ENCODE measurements at places on chromosomes 7 and 10.

- DNase-seq = no peak
These were observed 6.3 kb upstream of the CD36 start for GRCh38 chr7:80632139-80632538.

DNA sequence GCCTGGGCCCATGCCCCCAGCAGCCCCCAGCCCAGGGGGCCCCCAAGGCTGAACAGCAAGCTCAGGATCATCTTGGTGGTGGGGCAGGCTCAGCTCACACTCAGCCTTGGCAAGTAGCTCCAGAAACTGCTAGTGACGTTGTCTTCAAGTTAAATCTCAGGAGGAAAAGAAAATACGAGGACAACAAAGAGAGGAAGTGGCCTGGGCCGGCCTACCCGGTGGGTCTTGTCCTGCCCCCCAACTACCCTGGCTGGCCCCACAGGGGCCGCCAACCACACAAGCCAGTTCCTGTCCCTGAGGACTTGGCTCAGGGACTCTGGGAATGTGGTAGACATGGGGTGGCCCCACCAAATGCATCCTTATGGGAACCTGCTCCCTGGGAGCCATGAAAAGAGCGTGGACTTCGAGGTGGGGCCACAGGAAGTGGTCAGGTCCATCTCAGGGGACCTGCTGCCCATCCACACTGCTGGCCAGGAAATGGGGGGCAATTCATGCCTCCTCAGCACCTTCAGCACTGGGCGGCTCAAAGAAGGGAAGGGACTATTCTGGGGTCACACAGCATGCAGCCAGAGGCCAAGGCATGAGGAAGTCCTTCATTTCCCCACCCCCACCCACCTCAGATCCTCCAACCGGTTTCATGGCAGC, at the start of gene MMRN2:
Gene MMRN2, minus strand, starts transcription at position 145 of the 645 bp plus-strand sequence. Its CDS starts 74 bp downstream, at position 71.
- DNase-seq = no peak

DNA sequence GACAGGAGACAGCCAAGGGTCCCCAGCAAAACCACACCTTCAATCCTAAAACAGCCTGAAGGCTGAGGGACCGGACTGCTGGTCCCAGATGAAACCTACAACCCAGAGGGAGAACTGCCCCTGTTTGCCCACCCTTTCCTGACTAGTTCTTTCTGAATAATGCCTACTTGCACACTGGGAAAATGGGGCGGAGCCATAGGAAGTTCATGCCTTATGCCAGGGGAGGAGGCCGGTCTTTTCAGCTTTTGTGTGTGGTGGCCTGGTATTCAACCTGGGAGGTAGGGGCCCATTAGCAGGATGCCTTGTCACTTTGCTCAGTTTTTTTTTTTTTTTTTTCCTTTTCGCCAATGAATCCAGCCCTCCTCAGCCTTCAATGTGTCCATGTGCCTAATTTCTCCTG, 20.7 kb downstream of the TOMM7 start:
- no peak for DNase-seq

GRCh38 chr7:95716357-95717122, 55.8 kb upstream of the DYNC1I1 start:
- DNase-seq = no peak

DNA sequence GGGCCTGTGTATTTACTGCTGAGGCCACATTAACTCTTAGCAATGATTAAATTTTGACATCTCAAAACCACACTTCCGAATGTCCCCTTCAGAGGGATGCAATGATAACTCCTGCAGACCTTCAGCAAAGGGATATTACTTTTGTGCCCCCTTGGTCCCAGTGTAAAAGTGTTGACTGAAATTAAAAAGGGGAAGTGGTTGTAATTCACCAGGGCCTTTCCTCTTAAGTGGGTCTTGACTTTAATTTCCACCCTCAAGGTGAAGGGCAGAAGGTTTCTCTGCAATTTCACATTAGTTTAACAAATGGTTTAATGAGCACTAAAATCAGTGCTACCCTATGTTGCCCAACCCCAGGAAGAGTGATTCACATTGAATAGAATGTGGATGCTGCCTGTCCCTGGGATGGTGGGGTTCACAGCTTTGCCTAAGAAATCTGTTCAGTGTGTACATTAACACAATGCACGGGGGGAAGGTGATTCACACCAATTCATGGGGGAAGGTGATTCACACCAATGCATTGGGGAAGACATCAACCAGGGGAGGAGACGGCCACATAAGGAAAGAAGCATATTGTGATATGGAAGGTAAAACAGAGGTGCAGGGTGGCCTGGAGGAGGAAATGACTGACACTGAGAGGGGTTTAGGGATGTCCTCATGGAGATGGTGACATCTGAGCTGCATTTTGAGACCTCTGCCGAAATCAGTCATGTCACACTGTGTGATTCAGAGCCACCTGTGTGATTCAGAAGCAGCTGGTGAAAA, 19.4 kb upstream of the TNS3 start:
- DNase-seq = no peak

- DNase-seq = no peak
These were observed 64.3 kb downstream of the ARID5B start for GRCh38 chr10:61965703-61966395.

DNA sequence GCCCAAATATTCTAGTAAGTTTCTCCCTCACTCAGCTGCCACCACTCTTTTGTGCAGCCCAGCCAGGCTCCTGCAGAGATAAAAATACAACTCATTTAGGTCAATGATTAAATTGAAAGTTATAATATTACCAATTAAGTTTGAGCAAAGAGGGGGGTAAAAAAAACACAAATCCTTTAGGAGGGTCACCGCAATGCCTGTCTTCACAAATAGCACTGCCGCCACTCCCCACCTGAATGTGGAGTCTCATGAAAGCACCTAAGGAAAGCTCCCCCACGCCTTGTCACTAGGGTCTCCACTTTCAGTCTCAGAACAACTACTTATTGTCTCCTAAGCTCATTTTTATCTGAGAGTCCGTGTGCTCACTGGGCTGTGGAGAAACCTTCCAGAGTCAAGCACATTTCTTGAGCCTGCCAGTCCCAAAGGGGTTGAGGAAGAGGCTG, 148.7 kb downstream of the FGFR2 start:
- DNase-seq = no peak

GRCh38 chr7:20742913-20743312, 43.8 kb downstream of the SP8 start:
- no peak for DNase-seq

DNA sequence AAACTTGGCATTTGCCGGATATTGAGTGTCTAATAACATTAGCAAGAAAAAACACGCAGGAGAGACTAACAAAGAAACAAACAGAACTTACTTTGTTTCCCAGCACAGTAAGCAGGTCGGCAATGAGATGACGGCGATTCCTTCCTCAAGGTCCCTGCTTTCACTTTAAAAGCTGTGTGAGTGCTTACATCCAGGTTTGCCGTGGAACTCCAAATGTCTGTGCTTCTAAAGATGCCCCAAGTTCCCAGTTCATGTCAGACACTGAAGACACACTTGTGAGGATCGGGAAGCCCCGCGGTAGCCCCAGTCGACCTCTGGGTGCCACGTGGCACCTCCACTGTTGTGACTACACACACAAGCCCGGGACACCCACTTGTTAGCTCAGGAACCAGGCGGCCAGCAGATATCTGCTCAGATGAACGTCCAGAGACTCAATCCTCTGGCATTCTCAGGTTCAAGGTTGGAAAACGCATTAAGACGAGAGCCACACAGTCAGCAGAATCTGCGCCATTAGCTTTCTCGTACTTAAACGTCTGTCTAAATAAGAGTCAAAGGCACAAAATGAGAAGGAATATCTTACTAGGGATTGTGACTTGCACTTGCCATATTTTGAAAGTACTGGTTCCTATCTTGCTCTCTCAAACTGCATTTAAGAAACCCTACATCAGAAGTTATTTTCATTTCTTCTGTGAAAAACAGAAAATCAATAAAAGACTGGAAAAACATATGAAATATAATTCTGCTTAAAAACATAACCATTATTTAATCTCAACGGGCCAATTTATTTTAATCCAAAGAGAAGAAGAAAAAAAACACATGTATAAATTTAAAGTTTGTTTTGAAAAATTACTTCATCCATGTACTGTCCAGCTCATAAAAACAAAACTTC, 207.6 kb upstream of the KLF14 start:
- DNase-seq = peak; percentile 79

- peak; percentile 29 for DNase-seq
These were observed 36.9 kb upstream of the IKZF1 start for GRCh38 chr7:50267525-50268041.

DNA sequence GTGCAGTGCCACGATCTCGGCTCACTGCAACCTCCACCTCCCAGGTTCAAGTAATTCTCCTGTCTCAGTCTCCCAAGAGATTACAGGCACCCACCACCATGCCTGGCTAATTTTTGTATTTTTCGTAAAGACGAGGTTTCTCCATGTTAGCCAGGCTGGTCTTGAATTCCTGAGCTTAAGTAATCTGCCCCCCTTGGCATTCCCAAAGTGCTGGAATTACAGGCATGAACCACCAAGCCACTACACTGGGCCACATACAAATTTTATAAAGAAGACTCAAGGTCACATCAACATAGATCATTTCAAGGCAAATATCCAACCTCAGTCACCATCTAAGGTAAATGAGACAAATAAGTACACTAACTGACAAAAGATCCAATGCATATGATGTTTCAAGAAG, 32.1 kb downstream of the IGF2BP3 start:
- DNase-seq = no peak

GRCh38 chr7:131859147-131859821, 302.9 kb upstream of the PODXL start:
- peak; percentile 80 for DNase-seq

GRCh38 chr10:1597370-1598146, 139.8 kb downstream of the ADARB2 start:
- no peak for DNase-seq

DNA sequence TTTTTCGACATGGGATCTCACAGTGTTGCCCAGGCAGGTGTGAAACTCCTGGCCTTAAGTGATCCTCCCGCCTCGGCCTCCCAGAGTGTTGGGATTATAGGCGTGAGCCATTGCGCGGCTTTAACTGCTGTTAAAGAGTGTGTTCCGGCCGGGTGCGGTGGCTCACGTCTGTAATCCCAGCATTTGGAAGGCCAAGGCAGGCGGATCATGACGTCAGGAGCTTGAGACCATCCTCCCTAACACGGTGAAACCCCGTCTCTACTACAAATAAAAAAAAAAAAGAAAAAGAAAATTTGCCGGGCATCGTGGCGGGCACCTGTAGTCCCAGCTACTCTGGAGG, 1.1 kb downstream of the RABGEF1 start:
- DNase-seq = no peak

DNA sequence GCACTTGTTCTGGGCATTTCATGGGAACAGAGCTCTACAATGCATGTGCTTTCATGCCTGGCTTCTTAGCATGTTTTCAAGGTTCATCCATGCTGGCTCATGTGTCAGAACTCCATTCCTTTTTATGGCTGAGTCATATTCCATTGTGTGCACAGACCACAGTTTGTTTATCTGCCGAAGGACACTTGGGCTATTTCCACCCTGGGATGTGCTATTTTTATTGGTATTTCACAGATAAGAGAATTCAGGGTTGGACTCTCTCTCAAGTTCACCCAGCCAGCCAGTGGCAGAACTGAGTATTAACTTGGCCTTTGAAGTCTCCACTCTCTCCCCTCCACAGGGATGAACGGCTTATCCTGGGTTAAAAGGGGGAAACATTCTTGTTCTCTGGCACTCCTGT, 190.7 kb upstream of the GPR26 start:
- DNase-seq = no peak

Data from mucosa of descending colon (tissue), 3 donors.